Colonic mucosa (tissue), 4 donors: ENCODE measurements at places on chromosomes 2 and 18. TPM values are rescaled to one million over a fixed set of nuclear protein-coding genes. Genes with fewer than 3 reads are reported as not detected.

DNA sequence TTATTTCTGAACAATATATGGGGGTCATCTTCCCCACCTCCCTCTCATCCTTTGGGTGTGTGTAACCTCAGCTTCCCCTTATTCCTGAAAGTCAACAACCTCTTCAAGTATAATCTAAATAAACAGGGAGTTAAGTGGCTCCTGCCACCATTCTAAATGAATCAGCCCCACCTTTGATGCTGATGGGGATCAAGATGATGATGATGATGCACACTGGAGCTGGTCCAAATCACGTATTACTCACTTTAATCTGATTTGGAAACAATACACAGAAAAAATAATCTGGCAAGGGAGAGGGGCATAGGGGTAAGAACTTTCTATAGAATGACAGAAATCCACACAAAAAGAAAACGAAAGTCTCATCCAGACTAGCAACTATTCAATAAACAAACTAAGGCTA lies 7.1 kb downstream of the ACVR1 start:
- DNase-seq: no peak

DNA sequence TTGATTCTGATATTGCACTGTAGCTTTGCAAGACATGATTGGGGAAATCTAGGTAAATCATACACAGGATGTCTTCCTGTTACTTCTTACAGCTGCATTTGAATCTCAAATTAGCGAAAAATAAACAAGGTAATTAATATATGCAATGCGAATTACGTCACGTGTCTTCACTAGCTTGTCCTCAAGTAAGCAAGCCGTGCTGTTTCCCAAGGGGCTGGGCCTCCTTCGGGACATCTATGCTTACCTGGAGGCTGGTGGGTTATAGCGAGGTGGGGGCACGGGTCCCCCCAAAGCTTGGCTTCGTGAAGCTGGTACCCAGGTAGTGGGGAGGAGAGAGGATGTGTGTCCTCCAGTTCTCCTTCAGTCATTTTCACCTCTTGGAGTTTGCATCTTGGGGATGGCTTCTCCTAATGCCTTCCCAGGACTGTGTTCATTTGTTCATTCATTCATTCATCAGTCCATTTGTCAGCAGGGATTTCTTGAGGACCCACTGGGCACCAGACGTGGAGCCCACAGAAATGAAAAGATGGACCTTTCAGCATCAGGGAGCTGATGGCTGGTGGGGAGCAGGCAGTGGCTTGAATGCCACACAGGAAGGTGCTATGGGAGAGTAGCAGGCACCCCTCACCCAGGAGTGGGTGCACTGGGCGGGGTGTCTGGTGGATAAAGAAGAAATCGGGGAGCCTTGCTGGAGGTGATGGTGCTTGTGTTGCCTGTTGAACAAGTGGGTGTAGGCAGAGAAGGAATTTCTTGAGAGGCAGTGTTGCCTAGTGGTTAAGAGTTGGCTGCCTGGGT lies 155.1 kb downstream of the GLI2 start:
- DNase-seq: no peak

GRCh38 chr18:66046032-66046602 lies 295.3 kb downstream of the CDH7 start:
- DNase-seq: peak; percentile 17

RFTN2 gene
- total RNA-seq: 0.49 TPM

DNA sequence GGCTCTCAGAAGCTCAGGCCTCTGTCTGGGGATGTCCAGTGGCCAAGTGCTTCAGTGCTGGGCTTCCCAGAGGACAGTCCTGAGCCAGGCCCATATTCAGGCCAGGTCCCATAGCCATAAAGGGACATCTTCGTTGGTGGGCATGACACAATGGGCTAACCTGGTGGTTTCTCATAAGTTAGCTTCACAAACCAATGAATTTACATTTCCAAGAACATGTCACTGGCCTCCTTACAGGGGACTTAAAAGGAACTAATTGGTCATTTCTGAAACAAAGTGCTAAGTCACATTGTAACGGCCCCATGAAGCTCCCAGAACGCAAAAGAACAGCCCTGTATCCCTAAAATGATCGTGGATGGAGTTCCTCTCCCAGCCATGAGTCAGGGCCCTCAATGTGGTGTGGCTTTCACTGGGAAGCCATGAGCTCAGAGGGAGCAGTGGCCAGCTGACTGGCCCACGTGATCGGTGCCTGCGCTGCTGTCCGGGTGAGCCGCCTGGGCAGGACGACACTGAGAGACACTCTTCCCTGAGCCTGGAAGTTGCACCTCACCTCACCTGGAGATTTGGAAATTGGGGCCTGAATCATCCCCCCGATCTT lies 163.7 kb upstream of the APCDD1 start:
- DNase-seq: no peak

CD8B gene
- total RNA-seq: 1.5 TPM

GRCh38 chr2:68377137-68377780 lies 12.2 kb downstream of the PLEK start:
- DNase-seq: no peak

- no peak for DNase-seq
These were observed 1.1 kb upstream of the ASAP2 start for GRCh38 chr2:9205486-9205885.

DNA sequence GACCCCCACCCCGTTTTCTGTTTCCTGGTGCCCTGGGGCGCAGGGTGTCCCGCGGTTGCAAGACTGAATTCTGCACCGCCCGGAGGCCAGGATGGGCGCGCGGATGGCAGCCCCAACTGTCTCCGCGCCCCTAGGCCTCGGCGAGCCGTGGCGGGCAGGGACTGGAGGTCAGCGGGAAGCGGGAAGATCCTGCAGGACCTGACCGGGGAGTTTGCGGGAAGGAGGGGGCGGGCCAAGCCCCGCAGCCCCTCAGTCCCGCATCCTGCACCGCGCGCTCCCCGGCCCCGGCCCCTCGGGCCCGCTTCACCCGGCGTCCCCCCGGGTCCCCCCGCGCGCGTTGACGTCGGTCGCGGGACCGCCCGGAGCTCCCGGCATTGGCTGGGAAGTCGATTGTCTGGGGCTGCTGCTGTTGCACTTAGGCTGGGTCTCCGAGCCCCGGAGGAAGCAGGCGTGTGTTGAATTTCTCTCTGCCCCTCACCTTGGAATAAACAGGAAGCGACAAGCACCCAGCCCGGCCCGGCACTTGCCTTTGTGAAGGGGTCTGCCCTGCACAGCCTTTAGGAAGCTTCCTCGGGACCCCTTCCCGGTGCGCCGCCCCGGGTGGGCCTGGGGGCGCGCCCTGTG lies at the start of gene LDLRAD4:
Gene LDLRAD4 (plus strand): TSS at position 393 of the 624 bp plus-strand sequence.
- DNase-seq: peak; percentile 58

HOXD13 gene
- total RNA-seq: 0.32 TPM

GRCh38 chr2:5520463-5520972 lies 171.7 kb upstream of the SOX11 start:
- no peak for DNase-seq

SCYGR4 gene
- not detected for total RNA-seq

GRCh38 chr2:191225126-191225525 lies 20.1 kb upstream of the MYO1B start:
- DNase-seq: no peak

GRCh38 chr2:200064879-200065278 lies 109.5 kb downstream of the MAIP1 start:
- no peak for DNase-seq

GRCh38 chr2:74896232-74896631 lies 62.2 kb upstream of the POLE4 start:
- no peak for DNase-seq

DNA sequence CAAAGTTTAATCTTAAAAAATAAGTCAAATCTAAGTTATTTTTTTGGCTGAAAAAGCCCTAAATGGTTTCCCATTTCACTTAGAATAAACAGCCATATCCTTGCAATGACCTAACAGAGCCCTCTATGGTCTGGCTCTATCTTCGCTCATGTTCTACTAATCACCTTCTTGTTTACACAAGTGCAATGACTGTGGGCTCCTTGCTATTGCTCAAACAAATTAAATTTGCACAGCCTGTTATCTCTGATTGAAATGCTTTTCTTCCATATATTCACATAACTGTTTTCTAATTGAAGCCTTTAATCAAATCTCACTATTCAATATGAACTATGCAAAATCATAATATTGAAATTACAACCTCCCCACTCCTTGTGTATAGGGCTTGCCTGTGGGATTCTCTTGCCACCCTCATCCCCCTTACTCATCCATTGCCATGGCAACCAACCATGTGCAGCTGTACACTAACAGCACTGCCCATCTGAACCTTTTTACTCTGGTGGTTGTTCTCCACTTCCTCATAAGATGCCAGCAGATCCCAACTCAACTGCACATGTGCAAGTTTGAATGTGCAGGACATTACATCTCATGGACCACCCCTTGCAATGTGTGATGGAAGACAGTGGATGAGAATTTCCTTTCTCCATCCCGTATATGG lies 1083.2 kb downstream of the SOCS6 start:
- DNase-seq: no peak

ADRA2B gene
- total RNA-seq: 0.54 TPM

DNA sequence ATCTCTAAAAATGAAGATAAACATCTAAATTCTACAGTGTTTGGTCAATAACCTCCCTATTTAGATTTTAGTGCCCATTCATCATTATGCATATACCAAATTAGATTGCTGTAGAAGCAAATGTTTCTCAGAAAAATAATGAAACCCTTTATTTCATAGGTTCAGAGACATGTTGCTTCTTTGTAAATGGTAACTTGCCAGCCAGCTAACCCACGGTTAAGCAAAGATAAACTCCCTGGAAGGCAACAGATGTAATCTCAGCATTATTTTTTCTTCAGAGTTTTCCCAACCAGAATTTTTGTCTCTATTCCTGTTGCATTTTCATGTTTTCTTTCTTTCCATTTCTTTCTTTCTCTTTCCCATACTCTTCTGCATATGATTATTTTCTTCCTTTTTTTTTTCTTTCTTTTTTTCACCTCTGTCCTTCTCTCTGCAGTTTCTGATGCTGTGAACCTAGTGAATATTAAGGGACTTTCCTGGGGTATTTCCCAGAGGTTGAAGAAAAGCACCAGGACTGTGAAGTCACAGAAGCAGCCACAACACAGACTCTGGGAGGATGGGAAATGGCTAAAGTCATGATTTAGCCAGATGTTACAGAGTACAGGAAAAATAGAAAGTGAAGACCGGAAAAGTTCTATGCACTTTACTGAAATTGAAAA lies 50.0 kb upstream of the DSG1 start:
- no peak for DNase-seq

GRCh38 chr2:47221946-47222345 lies 66.8 kb upstream of the STPG4 start:
- DNase-seq: no peak

GRCh38 chr2:184040230-184040629 lies 558.1 kb upstream of the ZNF804A start:
- no peak for DNase-seq

DNA sequence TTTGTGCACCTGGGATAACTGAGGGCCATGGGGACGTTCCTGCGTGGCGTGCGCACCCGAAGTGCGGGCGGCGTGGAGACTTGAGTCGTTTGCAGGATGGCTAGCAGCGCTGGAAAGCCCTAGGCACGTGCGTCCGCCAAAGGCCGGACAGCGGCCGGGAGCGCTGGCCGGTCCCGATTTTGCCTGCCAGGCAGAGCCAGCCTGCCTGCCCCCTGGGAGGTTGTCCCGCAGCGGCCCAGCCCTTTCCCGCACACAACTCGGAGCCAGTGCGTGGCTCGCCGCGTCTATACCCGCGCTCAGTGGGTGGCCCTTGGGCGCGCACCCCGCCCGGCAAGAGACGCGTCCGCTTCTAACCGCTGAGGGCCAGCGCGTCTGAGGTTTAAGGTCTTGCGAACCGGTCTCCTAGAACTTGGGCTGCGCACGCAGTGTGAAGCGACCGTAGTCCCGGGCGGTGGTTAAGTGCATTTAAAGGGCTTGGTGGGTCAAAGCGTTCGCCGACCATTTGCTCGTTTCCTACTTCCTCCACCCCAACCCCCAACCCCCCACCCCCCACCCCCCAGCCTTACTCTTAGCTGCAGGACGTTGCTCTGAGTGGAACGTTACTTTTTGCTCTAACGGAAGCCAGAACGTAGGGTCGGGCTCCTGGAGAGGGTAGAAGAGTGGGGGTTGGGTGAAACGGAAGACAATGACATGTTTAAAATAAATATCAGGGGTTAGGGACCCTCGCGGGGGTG lies 627 bp downstream of the CDCA7 start:
- DNase-seq: peak; percentile 63

GRCh38 chr2:96153291-96153713 lies 8.1 kb upstream of the DUSP2 start:
- DNase-seq: no peak

CRYBA2 gene
- total RNA-seq: 3.4 TPM

CHRNG gene
- not detected for total RNA-seq

GRCh38 chr2:225288986-225289385 lies 110.5 kb upstream of the NYAP2 start:
- DNase-seq: no peak

KATNAL2 gene
- total RNA-seq: 1.3 TPM

DNA sequence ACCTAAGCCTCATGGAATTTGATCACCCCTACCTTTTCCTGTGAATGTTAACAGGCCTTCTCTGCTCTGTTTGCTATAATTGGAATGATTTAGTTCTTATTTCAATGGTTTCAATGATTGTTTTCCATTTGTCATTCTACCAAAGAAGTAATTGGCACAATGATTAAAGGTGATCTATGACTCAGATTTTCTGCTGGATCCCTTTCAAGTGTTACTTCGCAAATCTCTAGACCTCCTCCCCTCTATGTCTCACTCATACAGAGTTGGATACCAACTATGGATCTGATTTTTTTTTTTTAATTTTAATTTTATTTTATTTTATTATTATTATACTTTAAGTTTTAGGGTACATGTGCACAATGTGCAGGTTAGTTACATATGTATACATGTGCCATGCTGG lies 29.6 kb upstream of the FAM117B start:
- no peak for DNase-seq

DTNA gene
- 7.5 TPM for total RNA-seq
